ENCODE measurements at places on chromosomes 12 and 14.

DNA sequence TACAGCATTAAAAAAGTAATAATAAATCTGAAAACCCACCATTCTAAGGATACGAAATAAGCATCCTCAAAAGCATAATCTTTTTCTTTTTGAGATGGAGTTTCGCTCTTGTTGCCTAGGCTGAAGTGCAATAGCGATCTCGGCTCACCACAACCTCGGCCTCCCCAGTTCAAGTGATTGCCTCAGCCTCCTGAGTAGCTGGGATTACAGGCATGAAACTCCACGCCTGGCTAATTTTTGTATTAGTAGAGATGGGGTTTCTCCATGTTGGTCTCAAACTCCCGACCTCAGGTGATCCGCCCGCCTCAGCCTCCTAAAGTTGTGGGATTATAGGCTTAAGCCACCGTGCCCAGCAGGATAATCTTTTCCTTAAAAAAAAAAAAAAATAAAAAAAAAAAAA, 4.3 kb downstream of the CCNT1 start:
- DNase-seq, result no peak

- DNase-seq, result peak; percentile 38
Measured at GRCh38 chr12:85825746-85826145, 10.5 kb downstream of the RASSF9 start.

DNA sequence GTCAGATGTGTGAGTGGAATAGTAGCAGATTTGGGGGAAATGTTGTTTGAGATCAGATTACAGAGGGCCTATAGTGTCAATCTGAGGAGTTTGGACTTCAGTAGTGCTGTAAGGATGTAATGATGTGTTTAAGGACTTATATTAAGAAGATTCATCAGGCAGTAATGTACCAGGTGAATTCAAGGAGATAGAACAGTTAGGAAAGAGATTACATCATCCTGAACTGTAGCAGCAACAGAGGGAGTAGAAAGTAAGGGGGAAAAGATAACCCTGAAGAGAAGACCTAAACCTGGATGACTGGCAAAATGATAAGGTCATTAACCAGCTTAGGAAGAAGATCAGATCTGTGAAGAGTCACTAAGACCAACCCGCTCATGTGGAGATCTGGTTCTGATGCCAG, 349.4 kb downstream of the PDZRN4 start:
- no peak for DNase-seq

- DNase-seq, result no peak
Measured at GRCh38 chr12:96397756-96398423, 2.3 kb downstream of the CDK17 start.

GRCh38 chr14:75720842-75721498, 59.9 kb downstream of the TTLL5 start:
- DNase-seq, result peak; percentile 64

DNA sequence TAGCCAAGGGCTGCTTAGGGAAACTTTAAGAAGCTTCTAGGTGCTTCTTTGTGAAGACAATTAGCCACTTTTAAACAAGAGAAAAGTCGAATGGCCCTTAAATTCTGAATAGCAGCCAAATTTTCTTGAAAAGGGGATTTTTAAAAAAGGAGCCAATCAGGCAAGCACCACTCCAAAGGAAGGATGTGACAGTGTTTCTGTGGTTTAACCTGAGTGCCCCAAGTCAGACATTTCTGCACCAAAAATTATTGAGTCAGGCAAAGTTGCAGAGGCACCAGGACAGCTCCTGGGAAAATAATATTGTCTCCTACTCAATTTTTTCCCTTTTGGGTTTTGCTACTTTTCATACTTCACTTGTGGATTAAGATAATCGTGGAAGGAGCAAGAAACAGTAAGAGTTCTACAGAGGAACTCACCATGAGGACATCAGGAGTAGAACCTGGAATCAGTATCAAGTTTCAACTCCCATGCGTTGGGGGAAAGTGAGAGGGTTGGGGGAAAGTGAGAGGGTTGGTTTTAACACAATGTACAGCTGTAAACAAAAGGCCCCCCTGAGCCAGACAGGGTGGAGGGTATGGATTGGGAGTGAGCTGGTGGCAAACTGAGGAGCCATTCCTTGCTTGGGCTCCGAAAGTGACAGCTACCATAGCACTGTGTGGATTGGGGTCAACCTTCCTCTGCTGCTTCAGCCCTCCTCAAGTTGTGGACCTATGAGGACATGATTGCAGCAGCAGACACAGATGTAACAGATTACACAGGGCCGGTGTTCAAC, 90.8 kb downstream of the SLC38A1 start:
- DNase-seq, result no peak

- DNase-seq, result no peak
Measured at GRCh38 chr12:124006846-124007713, 34.1 kb downstream of the ZNF664 start.

- no peak for DNase-seq
Measured at GRCh38 chr12:48280572-48280971, 70.1 kb downstream of the ZNF641 start.

DNA sequence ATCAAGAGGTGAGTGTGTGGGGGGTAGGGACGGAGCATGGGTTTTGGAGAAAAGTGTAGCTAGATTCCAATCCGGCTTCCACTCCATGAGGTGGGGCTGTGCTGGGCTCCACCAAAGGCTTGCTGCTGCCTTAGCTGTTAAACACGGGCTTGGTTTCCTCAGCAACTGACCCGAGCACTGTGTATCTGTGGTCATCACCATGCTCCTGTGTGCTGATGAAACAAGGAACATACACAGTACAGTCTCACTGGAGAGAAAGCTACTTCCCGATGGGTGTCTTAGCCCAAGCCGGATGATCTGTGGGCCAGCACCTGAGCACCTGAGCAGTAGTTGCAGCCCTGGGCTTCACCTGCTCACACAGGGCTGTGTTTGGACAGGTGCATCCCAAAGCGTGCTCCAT, 52.9 kb upstream of the VRK1 start:
- no peak for DNase-seq

DNA sequence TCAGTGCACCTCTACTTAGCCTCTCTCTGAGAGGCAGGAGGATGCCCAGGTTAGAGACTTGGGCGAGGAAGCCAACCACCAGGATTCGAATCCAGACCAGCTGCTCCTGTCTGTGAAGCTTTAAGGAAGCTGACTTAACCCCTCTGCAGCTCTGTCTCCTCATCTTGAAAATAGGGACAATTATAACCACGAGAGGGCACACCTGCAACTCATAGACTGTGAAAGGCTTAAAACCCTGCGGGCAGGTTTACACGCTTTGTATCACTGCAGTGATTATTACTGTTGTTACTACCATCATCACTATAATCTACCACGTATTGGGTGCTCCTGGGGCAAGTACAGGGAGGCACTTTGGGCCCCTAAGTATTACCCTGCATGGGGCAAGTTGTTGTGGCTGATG, 379.8 kb downstream of the VRK1 start:
- DNase-seq, result peak; percentile 22

DNA sequence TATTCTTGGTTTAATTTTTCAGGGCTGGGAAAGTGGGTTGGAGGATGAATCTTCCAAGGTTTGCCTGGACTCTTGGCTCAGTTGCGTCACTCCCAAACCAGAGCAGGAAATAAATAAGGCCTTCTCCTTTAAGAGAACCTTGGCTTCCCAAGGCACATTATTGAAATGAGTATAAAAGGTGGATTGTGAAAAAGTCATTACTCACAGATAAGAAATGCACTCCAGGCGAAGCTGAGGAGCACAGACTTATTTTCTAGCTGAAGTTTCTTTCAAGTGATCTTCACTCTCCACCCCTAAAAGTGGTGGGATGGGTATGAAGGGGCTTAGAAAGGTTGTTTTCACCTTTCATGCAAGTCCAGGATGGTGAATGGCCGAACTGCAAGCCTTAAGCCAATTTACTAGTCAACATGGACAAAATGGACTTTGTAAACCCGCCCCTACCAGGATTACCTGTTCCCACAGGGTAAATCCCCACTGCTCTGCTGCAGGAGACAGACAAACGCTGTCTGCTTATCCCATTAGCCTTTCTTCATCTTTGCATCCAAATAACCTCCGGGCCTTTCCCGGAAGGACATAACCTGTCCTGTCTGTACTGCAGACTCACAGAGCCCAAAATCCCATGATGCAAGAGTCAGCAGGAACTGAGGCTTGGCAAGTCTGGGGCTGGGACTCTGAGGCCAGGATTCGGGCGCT, 207.6 kb downstream of the BCL11B start:
- no peak for DNase-seq

GRCh38 chr12:45938566-45938965, 51.8 kb downstream of the SCAF11 start:
- no peak for DNase-seq

DNA sequence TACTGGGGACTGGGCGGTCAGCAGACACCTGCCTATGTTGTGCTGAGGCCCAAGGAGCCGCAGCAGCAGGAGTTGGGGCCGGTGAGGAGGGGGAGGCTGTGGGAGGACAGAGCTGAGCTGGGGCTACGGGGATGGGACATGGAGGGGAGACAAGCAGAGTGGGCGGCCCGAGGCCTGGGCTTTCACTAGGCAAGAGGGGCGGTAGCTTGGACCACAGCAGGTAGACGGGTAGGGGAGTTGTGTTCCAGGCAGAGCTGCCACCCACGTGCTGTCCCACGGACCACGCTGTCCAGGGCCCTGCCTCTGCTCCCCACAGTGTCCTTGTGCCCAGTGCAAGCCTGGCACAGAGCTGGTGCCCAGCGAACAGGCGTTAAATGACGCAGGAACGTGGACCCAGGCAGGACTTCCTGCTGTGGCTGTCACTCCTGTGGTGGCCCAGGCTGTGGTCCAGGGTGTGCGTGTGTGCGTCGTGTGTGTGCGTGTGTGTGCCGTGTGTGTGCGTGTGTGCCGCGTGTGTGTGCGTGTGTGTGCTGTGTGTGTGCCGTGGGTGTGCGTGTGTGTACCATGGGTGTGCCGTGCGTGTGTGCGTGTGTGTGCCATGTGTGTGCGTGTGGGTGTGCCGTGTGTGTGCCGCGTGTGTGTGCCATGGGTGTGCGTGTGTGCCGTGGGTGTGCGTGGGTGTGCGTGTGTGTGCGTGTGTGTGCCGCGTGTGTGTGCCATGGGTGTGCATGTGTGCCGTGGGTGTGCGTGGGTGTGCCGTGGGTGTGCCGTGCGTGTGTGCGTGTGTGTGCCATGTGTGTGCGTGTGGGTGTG, 6.8 kb downstream of the CEP170B start:
- no peak for DNase-seq

DNA sequence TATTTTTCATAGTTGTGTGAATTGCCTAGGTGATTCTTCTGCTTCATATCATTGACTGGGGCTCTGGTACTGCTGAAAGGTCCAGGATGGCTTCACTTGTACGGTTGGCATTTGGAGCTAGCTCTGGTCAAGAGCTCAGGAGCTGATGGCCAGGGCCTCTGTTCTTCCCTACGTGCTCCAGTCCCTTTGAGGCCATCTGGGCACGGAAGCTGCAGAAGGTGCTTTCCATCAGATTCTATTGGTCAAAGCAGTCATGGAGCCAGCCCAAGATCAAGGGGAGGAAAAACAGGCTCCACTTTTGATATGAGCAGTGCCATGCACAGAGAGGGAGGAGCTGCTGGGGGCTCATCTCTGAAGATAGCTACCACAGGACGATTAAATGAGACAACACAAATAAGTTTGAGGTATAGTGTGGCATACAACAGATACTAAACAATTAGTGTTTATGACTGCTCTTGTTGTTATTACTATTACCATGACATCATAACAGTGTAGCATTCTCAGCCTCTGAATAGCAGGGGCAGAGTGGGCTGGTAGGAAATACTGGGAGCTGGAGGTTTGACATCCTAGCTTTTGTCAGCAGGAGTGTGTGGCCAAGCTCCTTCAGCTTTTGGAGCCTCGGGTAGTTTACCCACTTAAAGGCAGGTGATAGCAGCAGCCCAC, 10.4 kb downstream of the KRT83 start:
- DNase-seq, result no peak
